GM19239 (cell line): ENCODE measurements at places on chromosomes 12 and 14.

- no peak for DNase-seq
Observed at GRCh38 chr12:19437996-19438395, 1.3 kb upstream of the AEBP2 start.

DNA sequence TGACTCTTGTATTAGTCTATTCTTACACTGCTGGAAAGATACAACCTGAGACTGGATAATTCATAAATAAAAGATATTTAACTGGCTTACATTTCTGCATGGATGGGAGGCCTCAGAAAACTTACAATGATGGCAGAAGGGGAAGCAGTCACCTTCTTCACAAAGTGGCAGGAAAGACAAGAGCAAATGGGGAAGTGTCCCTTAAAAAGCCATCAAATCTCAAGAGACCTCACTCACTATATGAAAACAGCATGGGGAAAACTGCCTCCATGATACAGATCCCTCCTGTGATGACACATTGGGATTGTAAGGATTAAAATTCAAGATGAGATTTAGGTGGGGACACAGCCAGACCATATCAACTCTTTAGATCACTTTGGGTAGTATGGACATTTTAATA lies 83.7 kb downstream of the TMTC3 start:
- DNase-seq: no peak

DNA sequence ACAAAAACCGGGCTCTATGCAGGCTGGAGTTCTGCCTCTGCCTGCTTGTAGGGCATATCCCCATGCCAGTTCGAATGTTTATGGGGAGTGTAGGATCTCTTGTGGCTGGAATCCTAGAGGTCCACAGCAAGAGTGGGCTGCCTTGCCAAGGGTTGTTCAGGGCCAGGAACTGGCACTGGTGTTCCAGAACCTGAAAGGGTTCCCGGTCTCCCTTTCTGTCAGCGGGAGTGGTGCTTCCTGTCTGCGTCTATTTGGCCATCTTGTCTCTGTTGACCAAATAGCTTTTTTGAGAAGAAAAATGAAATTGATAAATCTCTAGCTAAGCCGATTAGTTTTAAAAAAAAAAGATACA lies 17.8 kb downstream of the OLR1 start:
- no peak for DNase-seq

DNA sequence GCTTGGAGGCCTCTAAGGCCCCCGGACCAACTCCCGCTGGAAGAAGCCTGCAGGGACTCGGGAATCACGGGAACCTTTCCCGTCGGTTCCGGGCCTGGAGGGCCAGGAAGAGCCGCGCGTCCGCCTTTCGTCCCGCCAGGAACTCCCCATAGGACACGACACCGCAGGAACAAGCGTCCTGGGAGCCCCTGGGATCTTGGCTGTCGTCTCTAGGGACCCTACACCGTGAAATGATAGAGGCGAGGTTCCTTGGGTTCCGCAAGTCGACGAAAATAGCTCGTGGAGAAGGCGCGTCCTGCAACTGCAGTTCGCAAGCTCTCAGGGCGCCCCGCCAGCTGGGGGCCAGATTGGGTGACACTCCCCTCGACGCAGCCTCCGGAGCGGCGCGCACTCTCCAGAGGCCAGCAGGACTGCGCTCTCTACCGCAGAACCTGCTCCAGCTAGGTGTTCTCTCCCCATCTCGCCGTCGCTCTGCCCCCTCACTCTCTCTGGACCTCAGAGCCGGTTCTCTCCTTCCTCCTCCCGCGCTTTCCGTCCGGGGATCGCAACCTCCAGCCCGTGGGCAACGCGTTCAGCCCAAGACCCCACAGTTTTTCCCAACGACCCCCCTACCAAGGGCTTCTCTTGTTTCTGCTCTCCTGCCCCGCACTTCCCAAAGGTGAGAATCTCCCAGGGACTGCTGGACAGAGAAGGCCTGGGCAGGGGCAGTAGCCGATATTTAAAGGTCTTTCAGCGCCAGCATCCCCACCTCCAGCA lies 776 bp downstream of the BMP4 start:
- no peak for DNase-seq

DNA sequence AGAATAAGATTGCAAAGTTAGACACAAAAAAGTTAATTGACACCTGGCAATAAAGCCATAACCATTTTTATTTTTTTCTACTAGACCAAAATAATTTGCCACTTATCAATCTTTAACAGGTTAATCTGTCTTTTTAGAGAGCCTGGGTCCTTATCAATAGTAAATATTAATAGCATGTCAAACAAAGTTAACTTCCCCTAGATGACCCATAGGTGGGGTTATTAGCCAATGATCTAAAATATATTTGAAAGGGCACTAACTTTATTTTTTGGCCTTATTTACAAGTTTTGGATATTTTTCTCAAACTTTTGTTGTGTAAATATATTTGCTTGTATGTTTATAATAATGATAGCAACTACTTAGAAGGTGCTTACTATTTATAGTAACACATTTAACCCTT lies 3.9 kb downstream of the ANKRD33 start:
- no peak for DNase-seq

GRCh38 chr14:72104011-72104613 lies 171.9 kb downstream of the RGS6 start:
- peak; percentile 17 for DNase-seq
